ENCODE measurements at places on chromosomes 6 and 20.

- DNase-seq: no peak
These were observed 420.4 kb downstream of the CBLN4 start for GRCh38 chr20:55584964-55585363.

DNA sequence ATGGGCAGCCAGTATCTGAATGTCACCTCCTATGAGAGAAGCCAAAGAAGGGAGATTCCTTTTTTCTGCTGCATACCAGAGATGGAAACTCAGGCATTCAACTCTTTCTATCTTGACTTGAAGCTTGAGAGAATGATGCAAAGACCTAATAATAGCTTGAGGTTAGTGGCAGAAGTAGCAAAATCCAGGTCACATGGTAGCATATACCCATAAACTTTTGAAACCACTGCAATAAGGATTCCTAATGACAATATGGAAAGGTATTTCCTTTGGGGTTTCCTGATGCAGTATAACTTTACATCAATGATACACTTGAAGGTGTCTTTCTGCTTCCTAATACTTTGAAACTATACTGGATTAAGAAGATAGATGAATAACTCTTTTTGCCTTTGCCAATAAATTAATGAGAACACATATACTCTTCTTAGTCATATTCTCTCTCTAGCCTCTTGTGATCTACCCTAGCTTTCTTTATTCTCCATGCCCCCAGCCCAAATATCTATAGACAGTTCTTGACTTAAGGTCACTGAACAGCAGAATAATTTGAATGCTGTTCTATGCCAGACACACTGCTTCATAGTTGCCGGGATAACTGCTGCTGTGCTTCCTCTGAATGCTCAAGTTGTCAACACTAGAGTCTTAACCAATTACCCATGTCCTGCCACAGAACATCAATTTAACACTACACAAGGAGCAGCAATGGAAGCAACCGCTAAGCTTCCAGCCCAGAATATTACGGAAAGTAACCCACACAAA is 155.5 kb upstream of the SIM1 start:
- DNase-seq: no peak

DNA sequence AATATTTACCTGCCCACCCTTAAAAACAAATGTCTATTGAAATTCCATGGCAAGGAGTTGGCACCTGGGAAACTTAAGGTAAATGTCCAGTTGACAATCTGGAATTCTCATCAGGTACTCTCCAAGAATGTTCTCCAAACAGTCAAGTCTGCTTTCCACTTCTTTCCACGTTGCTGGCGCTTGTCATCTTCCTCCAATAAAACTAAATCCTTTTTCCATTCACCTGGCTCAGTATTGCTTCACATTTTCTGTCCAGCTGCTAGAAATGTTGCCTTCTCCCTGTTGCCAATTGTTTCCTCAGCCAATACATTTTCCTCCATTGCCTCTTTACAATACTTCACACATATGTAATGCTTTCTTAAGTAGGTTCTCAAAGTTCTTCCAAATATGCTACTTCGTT is 1288.1 kb upstream of the MAP3K7 start:
- DNase-seq: no peak

- peak; percentile 92 for DNase-seq
These were observed 70.9 kb downstream of the HFE start for GRCh38 chr6:26158076-26158580.

DNA sequence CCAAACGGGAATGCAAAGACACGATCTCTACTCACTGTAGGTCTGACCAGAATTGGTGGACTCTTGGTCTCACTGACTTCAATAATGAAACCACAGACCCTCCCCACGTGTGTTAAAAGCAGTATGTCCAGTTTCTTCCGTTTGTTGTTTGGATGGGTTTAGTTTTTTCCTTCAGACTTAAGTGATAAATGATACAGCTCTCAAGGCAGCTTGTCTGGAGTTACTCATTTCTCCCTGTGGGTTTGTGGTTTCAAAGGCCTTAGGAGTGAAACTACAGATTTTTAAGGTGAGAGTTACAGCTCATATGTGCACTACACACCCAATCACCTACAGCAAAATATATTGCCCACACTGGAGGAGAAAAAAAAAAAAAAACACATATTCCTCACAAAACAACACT is 86.7 kb upstream of the STMND1 start:
- peak; percentile 56 for DNase-seq

- DNase-seq: no peak
These were observed 66.8 kb upstream of the HMGN3 start for GRCh38 chr6:79301290-79301689.

DNA sequence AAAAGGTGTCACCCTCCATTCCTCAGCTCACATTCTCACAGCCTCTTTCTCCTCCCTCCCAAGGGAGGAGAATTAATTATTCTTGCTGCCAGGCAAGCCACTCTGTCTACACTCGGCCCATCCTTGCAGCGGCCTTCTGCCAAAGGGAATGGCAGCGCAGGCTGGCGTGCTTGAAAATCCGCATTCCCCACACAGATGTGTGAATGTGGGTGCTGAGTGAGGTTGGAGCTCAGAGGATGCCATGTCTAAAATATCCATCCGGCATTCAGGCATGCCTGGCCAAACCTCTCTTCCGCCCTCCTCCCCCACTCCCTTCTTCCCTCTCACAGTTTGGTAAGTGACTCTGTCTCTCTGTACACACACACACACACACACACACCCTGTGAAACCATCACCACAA is 27.7 kb downstream of the PNPLA1 start:
- no peak for DNase-seq

- DNase-seq: no peak
These were observed 2.7 kb upstream of the DLL1 start for GRCh38 chr6:170293341-170294231.

- DNase-seq: no peak
These were observed 91.1 kb downstream of the UST start for GRCh38 chr6:148837941-148838340.

DNA sequence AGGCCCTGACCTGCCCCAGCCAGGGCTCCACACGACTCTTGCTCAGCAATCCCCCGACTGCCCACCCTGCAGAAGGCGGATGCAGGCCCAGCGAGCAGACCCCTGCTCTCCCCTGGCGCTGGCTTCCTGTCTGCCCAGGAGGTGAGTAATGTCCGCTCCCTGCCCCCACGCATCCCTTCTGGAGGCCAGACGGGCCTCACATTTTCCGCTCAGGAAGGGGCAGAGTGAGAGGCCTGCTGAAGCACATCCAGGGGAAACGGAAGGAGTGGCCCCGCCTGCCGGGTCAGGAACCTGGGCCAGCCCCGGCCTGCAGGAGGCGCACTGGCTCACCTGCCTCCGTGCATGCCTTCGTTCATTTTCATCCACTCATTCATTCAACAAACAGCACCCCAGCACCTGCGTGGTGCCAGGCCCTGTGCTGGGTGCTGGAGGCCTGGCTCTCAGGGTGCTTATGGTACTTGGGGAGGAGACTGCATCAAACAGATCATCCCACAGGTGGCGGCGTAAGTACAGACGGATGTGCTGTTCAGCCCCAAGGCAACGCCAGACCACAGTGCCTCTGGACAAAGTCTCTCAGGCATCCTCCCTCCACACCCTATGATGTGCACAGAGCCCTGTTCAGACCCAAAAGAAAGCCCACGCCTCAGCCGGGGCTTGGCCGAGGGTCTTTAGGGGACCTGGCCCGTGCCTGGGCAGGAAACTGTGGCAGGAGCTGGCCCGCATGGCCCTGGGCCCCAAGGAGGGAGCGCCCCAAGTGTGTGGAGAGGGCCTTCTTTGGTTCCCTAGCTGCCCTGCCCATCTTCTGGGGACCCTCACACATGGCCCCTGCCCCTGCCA is 112.1 kb downstream of the ASXL1 start:
- DNase-seq: peak; percentile 54

DNA sequence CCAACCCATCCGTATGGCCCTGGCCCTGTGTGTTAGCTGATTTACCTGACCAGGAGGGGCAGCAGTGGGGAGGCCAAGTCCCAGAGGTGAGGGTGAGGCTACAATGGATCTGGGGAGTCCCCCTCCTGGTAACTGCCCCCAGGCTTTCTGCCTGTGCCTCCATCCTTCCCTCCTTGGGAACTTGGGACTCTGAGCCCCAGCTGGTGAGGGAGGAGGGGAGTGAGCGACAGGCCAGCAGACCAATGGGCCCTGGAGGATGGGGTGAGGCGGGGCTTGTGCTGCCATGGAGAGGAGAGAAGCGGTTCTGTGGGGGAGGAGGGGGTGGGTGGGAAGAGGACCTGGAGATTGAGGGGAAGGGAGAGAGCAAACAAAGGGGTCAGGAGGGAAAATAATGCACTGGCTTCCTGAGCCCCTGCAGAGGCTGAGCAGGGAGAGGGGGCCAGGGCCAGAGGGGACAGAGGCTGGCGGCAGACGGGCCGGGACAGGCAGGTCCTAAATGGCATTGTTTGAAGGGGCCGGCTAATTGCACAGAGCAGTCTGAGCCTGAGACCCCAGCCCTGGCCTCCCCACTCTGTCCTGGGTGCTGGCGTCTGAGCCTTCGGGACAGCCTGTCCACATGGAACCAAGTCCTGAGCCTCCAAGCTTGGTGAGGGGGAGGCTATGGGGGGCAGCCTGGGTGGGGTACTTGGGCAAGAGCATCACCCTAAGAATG is 17.5 kb downstream of the DNMT3B start:
- no peak for DNase-seq

GRCh38 chr6:45532721-45533210 is 155.0 kb upstream of the SUPT3H start:
- no peak for DNase-seq

DNA sequence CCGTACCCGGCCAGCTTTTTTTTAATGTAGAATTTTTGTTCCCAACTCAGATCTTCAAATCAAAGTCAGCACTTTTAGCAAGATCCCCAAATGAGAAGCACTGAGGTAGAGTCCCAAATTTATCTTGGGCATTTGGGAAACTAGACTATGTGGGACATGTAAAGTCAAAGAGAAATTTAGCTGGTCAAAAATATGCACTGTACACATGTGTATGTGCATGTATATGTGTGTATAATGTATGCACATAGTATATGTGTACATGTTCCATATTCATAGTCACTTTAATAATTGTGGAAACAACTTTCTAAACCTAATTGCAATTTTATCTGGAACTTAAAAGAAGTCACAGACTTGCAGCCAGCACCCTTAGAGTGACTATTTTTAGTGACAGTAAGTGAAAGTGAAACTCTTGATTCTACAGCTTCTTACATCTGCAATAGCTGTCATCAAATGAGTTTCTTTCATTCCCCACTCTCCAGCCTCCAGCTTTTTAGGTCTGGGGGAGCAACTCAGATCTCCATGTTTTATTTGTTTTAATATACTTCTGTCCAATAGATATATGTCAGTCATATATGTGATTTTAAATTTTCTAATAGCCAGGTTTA is 53.6 kb downstream of the CDC40 start:
- peak; percentile 5 for DNase-seq

- DNase-seq: no peak
These were observed at the start of gene PTPRT for GRCh38 chr20:43189554-43190331. Gene PTPRT (minus strand): TSS chr20:43189906. CDS start chr20:43189733, 173 bp downstream.

- no peak for DNase-seq
These were observed 13.4 kb downstream of the CEP250 start for GRCh38 chr20:35468671-35469334.

Data from activated naive CD4-positive, alpha-beta T cell treated with anti-CD3 and anti-CD28 coated beads for 36 hours (primary cell).